Adrenal gland (tissue), 19 donors: ENCODE measurements at places on chromosomes 2 and 18.

GRCh38 chr2:96733931-96734330 lies 5.9 kb downstream of the LMAN2L start:
- no peak for DNase-seq

- no peak for DNase-seq
Observed at GRCh38 chr2:25740810-25741381, 67.5 kb upstream of the DTNB start.

DNA sequence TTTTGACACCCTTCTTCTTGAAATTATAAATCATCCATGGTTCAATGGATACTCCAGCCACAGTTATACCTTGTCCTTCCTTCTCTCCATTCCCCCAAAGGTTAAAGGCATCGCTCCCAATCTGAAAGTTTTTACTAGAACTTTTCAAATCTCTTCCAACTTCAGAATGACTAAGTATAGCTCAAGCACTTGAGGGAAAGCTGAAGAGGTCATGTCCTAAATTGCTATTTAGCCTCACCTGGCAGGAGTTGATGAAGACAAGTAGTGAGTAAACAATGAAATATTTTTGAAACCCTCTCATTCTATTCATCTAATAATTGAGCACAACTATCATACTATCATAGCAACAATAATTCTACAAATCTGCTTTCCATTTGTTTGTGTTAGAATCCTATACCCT lies 167.8 kb downstream of the HNMT start:
- DNase-seq: no peak

DNA sequence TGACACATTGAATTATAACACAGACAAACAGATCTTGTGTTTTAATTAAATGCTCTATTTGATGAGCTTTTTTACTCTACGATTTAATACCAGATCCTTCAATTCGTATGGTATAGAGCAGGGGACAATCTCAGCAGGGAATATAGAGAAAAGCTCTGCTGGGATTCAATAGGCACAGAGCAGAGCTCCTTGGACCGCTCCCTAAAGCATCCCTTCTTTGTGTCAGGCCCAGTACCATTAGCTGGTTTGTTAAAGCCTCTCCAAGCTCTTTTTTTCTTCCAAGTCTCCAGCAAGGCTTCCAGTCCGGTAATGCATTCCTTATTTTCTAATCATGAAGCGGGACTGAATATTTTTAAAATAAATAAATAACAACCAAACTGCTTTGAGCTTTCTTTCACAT lies 466.0 kb downstream of the NR4A2 start:
- no peak for DNase-seq

GRCh38 chr2:204260162-204260877 lies 285.0 kb upstream of the PARD3B start:
- peak; percentile 72 for DNase-seq

DNA sequence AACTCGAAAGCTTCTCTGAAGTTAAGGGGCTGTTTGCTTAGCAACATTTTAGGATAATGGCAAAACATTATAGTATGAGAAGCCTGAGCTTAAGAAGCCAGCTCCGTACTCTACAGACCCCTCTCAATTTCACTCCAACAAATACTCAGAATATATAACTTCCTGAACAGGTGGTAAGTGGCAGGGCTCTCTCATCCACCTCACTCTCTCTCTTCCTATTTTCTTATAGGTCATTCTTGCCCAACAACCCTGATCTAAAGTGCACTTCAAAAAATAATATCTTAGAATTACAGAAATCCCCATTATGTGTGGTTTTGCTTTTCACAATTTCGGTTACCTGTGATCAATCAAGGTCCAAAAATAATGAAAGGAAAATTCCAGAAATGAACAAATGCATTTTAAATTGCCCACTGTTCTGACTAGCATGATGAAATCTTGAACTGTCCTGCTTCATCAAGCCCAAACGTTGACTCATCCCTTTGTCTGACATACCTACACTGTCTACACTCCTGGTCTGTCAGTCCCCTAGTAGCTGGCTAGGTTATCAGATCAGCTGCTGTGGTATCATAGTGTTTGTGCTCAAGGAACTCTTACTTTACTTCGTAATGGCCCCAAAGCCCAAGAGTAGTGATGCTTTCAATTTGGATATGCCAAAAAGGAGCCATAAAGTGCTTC lies 122.8 kb upstream of the COL5A2 start:
- DNase-seq: no peak

DNA sequence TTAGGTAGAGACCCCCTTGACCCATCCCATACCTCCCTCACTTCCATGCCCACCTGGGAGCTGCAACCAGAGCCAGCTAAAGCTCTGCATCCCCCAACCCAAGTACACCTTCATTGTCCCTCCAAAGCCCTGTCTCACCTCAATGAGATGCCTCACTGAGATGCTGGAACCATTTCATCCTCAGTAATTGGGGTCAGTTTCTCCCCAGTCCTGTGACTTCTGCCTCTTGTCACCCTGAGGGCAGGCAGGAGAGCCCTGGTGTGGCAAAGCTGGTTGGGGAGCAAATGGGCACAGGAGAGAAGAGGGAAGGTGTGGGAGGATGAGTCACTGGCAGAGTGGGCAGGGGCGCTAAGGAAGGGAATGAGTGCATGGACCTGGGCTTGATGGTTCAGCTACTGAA lies 27.9 kb upstream of the NT5DC4 start:
- DNase-seq: no peak

DNA sequence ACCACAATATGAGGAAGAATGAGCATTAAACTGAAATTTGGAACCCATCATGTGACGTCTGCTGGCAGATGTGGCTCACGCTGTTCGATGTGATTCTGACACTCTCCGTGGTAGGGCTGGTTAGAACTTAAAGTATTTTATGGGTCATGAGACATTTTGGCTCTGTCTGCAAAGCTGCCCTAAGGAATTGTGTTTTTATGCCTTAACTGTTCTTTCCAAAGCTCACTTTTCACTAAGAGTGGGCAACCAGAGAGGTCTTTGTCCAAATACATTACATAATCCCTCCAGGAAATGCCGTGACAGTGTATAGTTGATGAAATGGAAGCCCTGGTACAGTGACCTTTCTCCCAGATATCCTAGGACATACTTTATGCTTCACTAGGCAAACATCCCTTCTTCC lies 119.1 kb downstream of the AQP4 start:
- DNase-seq: no peak

DNA sequence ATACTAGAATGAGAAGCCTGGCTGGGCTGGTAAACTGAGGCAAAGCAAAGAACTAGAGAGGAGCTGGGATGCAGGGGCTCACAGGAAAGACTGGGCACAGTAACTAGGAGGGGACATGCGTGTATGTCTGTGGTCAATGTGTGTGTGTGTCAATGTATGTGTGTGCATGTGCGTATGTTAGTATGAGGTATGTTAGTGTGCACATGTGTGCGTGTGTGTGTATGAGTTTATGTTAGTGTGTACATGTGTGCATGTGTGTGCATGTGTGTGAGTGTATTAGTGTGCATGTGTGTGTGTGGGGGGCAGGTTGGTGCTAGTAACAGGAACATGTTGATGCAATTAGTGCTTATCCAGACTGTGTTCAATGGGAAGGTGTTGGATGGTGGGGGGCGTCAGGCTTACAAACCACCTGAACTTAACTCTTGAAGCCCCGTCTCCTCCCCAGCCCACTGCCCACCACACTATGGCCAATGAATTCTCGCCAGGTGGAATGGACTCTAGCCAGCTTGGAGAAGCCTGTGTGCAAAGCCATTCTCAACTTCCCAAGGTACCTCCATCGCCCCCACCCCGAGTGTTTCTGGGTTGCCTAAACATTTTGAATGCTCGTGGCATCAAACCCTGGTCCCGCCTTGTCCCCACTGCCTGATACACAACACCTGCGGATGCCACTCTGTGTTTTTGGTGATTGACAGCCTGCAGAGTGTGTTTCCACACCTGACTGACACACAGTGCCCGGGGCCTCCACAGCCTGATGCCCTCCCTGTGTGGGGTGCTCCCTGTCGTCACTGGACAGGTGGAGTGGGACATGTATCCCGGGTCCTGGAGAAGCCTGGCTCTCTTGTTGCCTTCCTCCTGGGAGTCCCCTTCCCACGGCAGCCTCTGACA lies 90.1 kb upstream of the ASB18 start:
- no peak for DNase-seq

- DNase-seq: no peak
Observed at GRCh38 chr2:2507417-2507997, 176.4 kb upstream of the MYT1L start.

- no peak for DNase-seq
Observed at GRCh38 chr2:167946441-167946841, 301.0 kb downstream of the STK39 start.

GRCh38 chr2:37464067-37464466 lies 119.6 kb downstream of the QPCT start:
- DNase-seq: no peak

DNA sequence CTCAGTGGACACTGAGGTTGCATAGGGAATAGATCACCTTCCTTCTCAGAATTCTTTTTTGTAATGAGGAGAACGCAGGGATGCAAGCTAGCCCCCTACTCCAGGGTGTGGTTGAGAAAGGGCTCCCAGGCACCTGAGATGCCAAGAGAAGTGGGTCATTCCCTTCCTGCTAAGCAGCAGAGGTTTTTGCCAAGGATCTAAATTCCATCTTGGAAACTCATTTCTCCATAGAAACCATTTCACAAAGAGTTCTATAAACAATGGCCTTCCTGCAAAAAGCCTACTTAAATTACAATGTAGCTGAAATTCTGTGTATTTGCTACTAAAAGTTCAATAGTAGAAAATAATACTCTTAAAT lies 3.7 kb upstream of the PPP3R1 start:
- no peak for DNase-seq

- no peak for DNase-seq
Observed at GRCh38 chr2:64485331-64485730, 31.4 kb downstream of the LGALSL start.
